ENCODE measurements at places on chromosomes 7 and 10.

- DNase-seq, result no peak
Observed at GRCh38 chr10:131205556-131205955, 106.0 kb downstream of the TCERG1L start.

- no peak for DNase-seq
Observed at GRCh38 chr10:105185161-105185560, 544.1 kb downstream of the SORCS3 start.

GRCh38 chr10:30583778-30584415, 45.7 kb downstream of the LYZL2 start:
- DNase-seq, result no peak

DNA sequence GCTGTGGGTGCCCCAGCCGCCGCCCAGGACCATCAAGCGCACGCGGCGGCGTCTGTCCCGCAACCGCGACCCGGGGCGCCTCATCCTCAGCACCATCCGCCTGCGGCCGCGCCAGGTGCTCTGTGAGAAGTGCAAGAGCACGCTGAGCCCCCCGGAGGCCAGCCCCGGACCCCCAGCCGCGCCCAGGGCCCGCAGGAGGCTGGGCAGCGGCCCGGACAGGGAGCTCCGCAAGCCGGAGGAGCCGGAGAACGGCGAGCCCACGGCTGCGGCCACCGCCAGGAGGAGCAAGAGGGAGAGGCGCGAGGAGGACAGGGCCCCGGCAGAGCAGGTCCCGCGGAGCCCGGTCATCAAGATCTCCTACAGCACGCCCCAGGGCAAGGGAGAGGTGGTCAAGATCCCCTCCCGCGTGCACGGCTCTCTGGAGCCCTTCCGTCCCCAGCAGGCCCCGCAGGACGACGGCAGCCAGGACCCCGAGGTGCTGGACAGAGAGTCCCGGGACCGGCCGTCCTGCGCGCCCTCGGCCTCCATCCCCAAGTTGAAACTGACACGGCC, 8.0 kb downstream of the PWWP2B start:
- DNase-seq, result no peak

DNA sequence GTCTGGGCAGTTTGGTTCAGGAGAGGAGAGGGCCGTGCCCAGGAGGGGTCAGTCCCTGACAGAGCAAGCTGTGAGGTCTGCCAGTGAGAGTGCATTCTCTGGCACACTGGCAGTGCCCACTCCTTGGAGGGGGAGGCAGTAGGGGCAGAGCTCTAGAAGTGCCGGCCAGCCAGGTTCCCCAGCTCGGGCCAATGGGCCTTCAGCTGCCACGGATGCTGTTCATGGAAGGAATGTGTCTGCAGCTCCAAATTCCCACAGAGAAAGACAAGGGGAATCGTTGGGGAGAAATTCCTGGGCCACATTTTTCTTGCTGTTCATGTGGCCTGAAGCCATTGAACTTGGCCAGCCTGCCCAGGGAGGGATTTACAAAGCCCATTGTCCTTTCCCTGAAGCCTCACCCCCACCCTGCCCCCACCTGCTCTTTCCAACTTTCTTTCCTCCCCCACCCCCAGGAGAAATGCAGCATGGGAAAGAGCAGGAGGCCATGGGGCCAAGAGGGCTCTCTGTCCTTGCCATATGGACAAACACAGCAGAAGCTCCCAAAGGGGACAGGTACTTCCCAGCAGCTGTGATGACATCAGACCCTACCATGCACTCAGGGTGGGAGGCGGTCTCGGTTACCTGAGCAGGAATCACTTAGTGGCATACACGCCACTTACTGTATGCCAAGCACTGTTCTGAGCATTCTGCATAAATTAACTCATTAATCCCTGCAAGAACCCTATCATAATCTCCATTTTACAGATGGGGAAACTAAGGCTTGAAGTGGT, 70.7 kb downstream of the ARHGAP22 start:
- no peak for DNase-seq

DNA sequence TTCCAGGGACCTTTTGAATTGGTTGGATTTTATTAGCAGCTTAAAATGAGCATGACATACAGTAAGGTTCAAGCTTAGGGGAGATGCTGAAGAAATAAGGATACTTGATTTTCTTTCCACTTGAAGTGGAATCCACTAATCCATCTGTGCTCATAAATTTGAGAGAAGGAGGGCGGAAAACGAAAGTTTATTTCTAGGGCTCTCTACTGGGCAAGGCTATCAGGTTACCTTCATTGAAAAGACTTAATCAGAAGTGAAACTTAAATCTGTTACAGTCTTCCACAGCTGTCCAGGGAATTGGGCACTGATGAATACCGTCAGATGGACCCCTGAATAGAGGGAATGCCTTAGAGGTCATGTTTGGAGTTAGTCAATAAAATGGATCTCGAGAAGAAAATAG, 21.8 kb downstream of the AUTS2 start:
- DNase-seq, result no peak

DNA sequence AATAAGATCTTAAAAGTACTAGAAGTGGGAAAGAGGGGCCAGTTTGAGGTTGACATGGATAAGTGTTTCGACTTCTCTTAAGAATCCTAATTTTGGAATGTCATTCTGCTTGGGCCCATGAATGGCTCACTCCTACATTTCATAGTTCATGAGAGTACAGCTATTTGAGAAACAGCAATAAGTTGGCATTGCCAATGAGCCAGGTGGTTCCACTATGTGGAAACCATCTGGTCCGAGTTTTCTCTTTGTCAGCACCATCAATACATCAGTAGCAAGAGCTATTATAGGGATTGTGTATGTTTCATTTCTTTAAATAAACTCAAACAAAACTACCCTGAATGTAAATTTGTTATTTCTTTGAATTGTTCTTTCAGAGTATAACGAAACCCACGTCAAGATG, 78.1 kb upstream of the NEBL start:
- DNase-seq, result no peak

- no peak for DNase-seq
Observed at GRCh38 chr7:13262929-13263530, 575.6 kb downstream of the ARL4A start.

DNA sequence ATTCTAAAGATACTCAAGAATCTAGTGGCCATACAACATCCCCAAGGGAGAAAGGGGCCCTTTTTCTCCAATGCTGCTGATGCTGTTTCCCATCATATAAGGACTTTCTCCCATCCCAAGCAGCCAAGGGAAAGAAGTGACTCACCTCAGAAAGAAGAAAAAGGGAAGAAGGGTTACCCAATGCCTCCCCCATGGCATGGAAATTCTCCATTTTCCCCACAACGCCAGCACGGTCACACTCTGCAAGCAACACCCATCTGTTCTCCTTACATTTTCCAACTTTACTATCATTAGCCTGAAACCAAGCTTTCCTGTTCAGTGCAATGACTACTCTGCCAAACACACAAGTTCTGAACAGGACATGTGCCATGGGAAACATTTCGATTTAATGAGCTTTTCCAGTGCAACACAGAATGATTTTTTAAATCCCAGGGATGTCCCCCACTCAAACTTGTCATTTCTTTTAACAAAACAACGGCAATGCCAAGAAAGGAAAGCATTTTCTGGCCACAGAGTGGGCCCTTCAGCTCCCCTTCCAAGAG, 67.9 kb downstream of the PTPRN2 start:
- DNase-seq, result no peak

GRCh38 chr7:111954474-111955381, 251.5 kb downstream of the DOCK4 start:
- no peak for DNase-seq
